ENCODE measurements at places on chromosomes 4 and X.

- no peak for DNase-seq
Observed at GRCh38 chrX:69038188-69038587, 127.1 kb downstream of the PJA1 start.

DNA sequence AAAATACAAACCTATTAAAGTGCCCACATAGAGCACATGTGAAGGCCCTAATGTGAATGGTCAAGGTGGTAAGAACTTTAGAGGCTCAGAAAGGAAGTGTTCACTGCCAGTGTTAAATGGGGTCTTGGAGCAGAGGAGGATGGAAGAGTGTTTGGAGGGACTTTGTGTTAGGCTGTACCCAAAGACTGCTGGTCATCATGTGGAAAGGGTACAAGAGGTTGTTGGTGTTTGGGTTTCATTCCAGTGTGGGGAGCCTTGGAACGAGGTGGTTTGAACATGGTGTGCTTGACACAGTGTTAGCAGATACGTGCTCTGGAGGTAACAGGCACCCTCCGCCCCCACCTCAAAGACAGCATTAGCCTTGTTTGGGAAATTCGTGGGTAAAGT lies 73.1 kb downstream of the RAPGEF2 start:
- no peak for DNase-seq

DNA sequence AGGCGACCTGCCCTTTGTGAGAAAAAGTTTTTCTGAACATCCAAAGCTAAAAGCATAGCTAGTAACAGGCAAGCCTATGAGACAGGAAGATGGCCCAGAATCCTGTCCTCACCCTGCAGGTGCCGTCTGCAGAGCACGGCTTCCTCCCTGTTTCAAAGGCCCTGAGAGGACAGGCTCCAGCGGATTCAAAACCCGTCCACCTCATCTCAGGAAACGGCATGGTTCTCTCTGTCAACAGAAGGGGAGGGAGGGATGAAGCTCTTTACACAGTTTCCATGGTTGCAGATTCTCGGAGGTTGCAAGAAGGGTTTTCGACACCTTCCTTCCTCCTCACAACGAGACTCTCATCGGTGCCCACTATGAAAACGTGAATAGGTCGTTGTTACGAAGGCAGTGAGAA lies 8.3 kb downstream of the PPP2R3B start:
- no peak for DNase-seq

DNA sequence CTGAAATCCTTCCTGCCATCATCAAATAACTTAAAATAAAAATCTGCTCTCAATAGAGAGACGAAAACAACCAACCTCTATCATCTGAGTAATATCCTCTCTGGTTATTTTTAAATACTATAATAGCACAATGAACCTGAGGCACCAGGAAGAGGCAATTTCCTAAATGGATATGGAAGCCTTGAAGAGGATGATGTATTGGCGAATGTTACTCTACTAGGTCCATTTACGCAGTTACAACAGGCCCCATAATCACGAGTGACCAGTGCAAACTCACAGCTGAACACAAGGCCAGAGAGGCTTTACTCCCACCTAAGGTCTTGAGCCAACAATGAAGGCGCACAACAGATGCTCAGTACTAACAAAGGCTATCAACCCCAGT lies 678.8 kb upstream of the NR3C2 start:
- DNase-seq: no peak
